ENCODE measurements at places on chromosomes 6 and 20. TPM values are rescaled to one million over a fixed set of nuclear protein-coding genes. Genes with fewer than 3 reads are reported as not detected.

Gene YTHDF1
- 14.2 TPM for total RNA-seq

GRCh38 chr6:37256692-37257319, 766 bp upstream of the TBC1D22B start:
- no peak for DNase-seq

DNA sequence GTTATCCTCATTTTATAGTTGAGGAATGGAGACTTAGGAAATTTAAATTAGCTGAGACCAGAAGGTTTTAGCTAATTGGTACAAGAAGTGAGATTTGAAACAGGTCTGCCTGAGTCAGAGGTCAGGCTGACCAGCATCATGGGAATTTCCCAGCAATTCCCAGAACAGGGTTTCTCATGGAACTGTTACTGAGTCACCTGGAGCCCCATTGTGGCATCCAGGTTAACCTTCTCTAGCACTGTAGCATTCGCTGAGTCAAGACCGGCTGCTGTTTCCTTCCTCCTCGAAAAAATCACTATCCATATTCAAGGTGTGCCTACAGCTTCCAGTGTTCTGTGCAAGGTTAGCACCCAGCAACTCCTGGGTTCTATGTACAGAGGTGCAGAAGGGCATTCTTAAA, 238.0 kb upstream of the MAN1A1 start:
- DNase-seq, result no peak

- no peak for DNase-seq
Measured at GRCh38 chr6:169622618-169623017, 79.2 kb downstream of the WDR27 start.

- DNase-seq, result no peak
Measured at GRCh38 chr20:18717062-18717461, 96.5 kb upstream of the SCP2D1 start.

GRCh38 chr6:73041051-73041450, 184.2 kb downstream of the KHDC1L start:
- DNase-seq, result no peak

DNA sequence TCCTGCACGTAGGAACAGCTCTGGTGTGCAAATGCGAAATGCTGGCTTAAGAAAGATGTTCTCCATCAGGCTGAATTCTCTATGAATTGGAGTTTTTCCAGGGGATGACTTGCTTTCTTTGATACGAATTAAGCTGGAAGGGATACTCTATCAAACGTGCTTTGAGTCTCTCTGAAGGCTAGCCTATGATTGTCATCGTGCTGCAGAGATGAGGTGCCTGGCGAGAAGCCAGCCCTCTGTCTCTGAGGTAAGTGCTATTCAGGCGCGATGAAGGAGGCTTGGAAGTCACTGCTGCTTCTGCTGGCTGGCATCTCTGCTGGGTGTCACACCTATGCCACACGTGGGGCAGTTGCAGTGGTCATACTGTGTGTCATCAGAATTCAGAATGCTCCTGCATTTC, 223.7 kb downstream of the TAF4 start:
- DNase-seq, result no peak

DNA sequence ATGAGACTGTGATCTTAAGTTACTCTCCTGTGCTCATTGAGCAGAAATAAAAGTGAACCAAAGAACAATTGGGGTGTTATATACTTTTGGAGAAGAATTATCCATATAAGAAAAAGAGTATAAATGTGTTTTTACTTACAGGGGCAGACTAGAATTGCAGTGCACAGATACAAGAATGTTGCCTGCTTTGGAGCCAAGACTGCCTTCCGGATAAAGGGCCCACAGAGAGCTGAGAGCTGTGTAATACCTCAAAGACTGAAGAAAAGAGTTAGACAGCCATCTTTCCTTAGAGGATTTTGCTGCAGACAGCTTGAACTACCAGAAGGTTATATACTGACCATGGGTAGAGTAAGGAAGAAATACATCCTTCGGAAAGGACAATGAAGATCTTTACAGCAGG, 1235.5 kb upstream of the CITED2 start:
- no peak for DNase-seq

GRCh38 chr6:6557886-6558285, 30.6 kb upstream of the LY86 start:
- DNase-seq, result no peak
